ENCODE measurements at places on chromosomes 5 and 9. TPM values are rescaled to one million over a fixed set of nuclear protein-coding genes. Genes with fewer than 3 reads are reported as not detected.

- DNase-seq: no peak
These were observed 10.5 kb upstream of the TMEM252 start for GRCh38 chr9:68551191-68551590.

DNA sequence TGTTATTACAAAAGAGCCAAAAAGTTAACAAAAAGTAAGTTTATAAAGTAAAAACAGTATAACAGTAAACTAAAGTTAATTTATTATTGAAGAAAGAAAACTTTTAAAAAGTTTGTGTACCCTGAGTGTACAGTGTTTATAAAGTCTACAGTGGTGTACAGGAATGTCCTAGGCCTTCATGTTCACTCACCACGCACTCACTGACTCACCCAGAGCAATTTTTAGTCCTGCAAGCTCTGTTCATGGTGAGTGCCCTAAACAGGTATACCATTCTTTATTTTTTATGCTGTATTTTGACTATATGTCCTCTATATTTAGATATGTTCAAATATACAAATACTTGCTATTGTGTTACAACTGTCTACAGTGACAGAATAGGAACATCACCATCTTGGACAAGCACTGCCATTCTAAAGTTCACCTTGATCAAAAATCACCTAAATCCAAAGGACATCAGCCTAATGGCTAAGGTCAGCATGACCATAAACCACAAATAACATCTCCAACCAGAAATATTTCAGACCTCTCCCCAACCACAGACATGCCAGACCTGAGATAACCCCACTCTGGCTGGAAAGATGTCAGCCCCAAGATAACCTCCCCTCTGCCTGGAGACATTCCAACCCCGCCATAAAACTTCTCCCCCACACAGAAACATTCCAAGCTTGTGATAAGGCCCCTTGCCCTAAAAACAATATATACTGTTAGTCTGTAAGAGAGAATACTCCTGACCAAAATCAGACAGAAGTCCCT is 56.1 kb downstream of the AGXT2 start:
- DNase-seq: no peak

DNA sequence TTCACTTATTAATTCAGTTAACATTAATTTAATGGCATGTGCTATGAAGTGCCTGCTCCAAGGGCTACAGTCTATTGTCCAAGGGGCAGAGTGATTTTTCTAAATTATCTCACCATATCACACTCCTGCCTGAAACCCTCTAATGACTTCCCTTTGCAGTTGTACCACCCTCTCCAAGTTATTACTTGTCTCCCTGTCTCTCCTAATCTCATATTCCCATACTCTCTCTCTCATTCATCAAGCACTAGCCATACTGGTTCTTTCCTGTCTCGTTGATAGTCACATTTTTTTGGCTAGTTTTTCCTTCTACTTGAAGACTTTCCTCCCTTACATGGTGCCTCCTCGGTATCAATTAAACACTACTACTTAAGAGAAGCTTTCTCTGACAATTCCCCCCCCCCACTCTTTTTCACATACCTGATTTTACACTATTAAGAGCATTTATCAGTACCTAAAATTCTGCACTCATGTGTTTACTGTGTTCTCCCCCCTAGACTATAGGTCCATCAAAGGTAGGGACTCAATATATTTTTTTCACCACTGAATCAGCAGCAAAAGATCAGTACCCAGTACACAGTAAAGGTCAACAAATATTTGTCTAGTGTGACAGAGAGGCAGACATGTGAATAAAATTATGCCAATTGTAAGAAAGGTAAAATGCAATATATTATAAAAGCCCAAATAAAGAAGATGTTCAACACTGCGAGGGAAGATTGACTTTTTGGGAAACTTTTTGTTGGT is 19.0 kb downstream of the RICTOR start:
- DNase-seq: no peak

LHX3 gene
- total RNA-seq: not detected

DNA sequence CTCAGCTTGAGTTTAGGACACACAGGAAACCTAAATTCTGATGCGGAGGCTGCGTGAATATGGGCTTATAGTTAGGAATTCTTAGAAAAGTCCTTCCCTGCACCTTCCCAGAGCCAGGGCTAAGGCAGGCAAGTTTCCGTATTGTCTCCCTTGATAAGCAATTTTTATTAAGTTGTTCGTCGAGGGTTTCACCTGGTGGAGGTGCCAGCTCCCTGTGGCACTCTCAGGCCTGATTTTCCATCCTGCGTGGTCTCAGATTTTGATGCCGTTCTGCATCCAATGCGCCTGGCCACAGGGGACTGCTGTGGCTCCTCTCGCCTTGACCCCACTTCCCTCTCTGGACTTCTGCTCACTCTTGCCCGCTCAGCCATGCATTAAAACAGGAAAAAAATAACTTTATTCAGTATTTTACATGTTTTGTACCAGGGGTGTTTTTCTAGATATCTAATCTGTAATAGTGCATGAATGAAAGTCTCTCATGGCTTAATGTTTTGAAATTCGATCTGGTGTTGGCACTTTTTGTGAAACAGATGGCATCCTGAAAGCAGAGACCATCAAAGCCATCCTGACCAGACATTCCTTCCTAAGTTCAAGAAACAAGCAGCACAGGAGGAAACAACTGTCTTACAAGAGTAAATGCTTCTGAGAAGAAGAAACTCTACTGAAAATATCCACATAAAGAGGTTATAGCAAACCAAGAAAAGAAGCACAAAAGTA is 50.7 kb downstream of the TRIP13 start:
- DNase-seq: no peak

COMMD10 gene
- 29.9 TPM for total RNA-seq

- no peak for DNase-seq
These were observed at the start of gene GPR150 for GRCh38 chr5:95620030-95620869. GPR150 (plus strand) TSS chr5:95620087; CDS start chr5:95620276, 189 bp downstream.

GRCh38 chr5:45796959-45797553 is 100.9 kb upstream of the HCN1 start:
- DNase-seq: no peak

GRCh38 chr5:57094753-57095683 is 78.8 kb upstream of the GPBP1 start:
- DNase-seq: no peak

DNA sequence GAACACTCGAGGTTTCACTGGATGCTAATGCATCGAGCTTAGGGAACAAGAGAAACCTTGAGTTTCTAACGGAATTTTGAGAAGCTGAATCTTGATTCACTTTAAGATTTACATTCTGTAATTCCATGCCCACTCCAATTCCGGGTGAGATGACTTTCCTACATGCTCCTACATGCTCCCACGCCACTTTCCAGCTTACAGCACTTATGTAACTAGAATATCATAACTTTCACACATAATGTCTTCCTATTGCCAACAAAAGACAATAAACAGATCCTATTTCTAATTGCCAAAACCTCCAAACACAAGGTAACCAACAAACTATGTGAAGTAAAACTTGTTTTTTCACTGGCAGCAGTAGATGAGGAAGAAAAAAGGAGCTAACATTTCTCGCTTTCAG is 72.9 kb downstream of the ECPAS start:
- no peak for DNase-seq

FBP2 gene
- total RNA-seq: not detected

GRCh38 chr5:77022511-77023417 is 7.4 kb upstream of the AGGF1 start:
- DNase-seq: no peak

- DNase-seq: no peak
These were observed 6.6 kb upstream of the TBC1D2 start for GRCh38 chr9:98262056-98262455.

CDX1 gene
- 0.35 TPM for total RNA-seq

GRCh38 chr9:84403288-84403687 is 62.7 kb upstream of the SLC28A3 start:
- DNase-seq: no peak

Data from dorsolateral prefrontal cortex (tissue), 122 donors.